SW 1271 (cell line): ENCODE measurements at places on chromosomes 6 and 20.

DNA sequence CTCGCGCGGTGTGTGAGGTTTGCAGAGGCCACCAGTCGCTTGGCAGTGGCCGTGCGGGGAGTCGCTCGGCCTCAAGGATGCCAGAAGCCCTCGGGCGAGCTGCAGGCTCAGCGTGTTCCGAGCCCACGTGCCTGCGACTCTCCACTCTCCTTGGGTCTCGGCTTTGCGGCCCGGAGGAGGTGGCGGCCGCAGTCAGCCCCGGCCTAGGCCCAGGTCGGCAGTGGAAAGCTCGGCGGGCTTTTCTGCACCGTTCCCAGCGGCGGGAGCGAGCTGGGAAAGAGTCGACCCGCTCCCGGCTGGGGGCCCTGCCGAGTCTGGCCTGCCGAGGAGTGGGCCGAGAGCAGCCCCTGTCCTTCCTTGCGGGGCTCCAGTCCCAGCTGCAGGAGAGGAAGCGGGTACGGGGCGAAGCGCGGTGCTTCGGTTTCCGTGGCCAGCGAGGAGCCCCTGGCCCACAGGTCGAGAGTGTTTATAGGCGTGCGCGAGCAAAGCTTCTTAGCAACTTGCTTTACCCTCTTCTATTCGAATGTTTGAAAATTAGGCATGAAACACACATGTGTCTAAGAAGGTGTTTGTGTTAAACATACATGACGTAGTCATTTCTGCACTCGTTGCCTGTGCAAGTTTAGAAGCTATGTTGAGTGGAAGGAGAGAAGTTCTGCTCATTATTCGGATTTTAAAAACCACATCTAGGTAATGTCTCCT is 5.6 kb downstream of the FOXC1 start:
- no peak for DNase-seq

DNA sequence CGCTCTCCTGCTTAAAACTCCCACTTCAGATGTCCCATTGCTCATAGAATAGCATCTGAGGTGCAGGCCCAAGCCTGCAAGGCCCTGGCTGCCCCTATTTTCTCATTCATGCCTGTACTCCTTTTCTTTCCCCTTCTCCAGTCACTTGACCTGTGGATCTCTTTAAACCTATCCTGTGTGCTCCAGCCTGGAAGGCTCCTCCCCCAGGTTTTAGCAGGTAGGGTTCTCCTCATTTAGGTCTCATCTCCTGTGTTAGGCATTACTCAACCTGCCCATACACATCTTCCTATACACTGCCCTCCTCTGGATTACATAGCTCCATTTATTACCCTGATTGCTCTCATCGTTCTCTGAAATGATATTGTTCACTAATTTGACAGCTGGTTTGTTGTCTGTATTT is 185.3 kb downstream of the BACH2 start:
- no peak for DNase-seq

GRCh38 chr20:51961964-51962761 is 159.8 kb upstream of the SALL4 start:
- no peak for DNase-seq

DNA sequence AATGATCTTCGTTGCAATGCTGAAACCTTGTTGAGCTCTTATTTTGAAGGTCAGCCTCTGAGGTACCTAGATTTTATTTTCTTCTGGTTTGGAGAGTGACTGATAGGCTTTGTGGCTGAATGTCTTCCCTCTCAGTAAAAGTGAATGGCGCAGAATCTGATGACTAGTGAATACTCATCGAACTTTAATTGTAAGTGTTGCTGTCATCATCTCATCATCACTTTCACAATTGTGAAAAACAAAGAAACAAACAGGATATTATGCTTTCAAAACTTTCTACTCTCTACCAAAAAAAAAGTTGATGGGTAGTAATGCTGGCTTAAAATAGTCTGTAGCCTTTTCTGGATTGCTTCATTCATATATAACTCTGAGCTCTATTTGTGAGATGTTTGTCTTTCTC is 239.5 kb upstream of the RAB32 start:
- no peak for DNase-seq

GRCh38 chr6:143097224-143097795 is 36.6 kb downstream of the AIG1 start:
- no peak for DNase-seq

DNA sequence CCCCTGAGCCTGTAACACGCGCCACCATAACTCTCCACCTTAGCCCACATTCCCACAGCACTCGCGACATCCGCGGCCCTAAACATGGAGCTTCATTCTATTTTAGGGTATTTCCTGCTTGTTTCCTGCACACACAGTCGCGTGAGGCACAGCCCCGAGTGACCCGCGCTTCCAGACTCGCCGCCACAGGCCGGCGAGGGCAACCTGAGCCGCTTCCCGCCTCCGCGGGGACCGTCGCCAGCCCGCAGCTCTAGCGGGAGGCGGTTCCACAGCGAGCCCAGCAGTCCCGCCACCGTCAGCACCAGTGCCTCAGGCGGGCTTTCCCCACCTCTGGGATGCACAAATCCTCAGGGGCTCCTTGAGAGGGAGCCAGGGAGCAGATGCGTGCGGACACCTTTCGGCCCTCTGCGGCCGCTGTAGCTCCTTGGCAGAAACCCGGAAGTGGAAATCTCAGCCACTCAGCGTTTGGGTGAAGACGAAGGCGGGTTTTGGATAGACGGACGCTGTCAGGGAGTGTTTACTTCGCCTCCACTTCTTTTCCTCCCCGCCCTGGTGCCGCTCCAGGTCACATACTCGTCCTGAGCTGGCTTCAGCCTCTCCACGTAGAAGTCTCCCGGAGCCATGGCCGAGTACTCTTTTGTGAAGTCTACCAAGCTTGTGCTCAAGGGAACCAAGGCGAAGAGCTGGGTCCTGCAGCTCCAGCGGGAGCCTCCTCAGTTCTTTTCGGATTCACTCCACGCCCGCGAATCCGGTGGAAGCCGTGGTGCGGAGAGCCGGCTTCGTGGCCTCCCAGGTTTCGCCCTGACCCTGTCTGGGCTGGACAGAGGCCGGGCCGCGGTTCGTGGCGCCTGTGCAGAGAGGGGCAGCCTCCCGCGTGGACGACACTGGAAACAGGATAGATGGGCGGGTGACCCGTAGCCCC is 2177.4 kb upstream of the DEFB115 start:
- no peak for DNase-seq

DNA sequence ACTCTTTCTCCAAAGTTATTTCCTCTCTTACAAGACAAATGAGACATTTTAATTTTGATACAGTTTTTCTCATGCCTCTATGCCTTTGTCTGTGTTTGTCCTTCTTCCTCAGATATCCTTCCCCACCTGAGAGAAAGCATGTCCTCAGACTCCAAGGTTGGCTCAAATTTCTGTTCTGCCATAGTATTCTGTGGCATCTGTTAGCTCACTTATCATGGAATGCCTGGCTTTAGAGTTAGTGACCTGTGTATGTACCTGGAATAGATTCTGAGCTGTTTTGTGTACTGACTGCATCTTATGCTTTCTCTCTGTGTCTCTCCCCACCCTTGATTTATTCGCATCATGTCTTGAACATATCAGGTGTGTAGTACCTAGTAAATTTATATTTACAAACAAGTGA is 90.0 kb downstream of the CENPW start:
- DNase-seq, result no peak

DNA sequence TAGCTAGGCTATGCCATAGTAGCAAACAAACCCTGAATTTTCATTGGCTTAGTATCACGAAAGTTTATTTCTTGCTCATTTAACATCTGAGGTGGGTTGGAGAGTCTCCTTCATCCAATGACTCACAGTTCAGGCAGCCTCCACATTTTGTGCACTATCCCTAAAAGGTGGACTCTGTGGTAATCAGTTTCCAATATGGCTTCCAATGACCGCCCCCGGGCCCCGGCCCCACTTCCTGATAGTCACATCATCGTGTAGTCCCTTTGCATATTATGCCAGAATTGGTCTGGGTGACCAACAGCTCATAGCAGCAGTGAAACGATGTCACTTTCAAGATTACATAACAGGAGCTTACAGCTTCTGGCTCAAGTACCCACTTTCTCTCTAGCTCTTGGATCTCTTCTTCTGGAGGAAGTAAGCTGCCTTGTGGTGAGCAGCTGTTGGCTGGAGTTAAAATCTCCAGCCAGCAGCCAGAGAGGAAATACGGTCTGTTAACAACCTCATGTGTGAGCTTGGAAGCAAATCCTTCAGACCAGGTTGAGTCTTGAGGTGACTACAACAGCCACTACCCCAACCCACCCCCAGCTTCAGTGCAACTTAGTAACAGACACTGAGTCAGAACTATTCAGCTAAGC is 7.8 kb downstream of the HCRTR2 start:
- DNase-seq, result no peak

- no peak for DNase-seq
These were observed 146.5 kb upstream of the FERMT1 start for GRCh38 chr20:6269168-6269873.

- no peak for DNase-seq
These were observed 45.6 kb downstream of the ADGRF5 start for GRCh38 chr6:46876126-46876525.

GRCh38 chr20:48625136-48625900 is 202.5 kb downstream of the PREX1 start:
- no peak for DNase-seq

DNA sequence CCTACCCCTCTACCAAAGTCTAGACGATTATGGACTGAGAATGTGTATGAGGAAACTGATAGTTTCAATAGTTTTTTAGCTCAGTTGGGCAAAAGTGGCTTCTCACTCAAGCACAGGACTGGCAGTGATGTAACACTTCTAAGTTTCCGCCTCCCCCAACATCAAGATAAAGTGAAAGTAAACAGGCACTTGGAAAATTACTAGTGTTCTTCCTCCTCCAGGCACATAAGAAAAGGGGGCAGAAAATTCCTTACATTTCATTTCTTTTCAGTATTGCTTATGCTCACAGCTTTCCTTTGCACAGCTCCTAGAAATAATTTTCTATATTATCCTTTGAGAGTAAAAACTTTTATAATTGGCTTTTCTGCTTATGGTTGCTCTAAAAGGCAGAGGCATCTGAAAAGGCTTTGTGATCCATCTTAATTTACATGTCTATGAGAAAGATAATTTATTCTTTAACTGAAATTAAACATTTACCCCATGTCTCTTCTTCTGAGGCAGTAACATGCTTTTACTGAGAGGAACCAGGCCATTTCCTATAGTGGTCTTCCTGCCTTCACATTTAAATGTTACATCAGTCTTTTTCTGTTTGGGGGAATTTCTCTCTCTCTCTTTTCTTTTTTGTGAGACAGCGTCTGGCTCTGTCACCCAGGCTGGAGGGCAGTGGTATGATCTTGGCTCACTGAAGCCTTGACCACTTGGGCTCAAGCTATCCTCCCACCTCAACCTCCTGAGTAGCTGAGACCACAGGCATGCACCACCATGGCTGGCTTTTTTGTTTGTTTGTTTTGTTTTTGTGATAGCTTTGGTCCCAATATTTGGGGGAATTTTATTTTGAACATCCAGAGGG is 65.0 kb upstream of the EEF1A1 start:
- peak; percentile 17 for DNase-seq

DNA sequence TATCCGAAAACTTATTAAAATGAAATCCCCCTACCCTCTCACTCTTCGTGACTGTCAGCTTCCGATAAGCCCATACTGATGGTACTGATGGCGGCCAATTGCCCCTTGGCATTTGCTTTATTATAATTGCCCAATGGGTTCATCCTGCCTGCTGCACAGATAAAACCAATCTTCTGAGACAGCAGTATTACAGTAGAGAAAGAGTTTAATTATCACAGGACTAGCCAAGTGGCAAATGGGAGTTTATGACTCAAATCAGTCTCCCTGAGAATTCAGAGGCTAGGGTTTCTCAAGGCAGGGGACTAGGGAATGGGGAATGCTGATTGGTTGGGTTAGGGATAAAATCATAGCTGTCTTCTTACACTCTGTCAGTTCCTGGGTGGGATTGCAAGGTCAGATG is 259.5 kb downstream of the SOD2 start:
- no peak for DNase-seq

GRCh38 chr6:169145496-169145895 is 108.2 kb downstream of the THBS2 start:
- no peak for DNase-seq

- DNase-seq, result no peak
These were observed 488.9 kb downstream of the PRKN start for GRCh38 chr6:162238675-162239074.

- DNase-seq, result no peak
These were observed 56.3 kb upstream of the TULP1 start for GRCh38 chr6:35569011-35569461.

DNA sequence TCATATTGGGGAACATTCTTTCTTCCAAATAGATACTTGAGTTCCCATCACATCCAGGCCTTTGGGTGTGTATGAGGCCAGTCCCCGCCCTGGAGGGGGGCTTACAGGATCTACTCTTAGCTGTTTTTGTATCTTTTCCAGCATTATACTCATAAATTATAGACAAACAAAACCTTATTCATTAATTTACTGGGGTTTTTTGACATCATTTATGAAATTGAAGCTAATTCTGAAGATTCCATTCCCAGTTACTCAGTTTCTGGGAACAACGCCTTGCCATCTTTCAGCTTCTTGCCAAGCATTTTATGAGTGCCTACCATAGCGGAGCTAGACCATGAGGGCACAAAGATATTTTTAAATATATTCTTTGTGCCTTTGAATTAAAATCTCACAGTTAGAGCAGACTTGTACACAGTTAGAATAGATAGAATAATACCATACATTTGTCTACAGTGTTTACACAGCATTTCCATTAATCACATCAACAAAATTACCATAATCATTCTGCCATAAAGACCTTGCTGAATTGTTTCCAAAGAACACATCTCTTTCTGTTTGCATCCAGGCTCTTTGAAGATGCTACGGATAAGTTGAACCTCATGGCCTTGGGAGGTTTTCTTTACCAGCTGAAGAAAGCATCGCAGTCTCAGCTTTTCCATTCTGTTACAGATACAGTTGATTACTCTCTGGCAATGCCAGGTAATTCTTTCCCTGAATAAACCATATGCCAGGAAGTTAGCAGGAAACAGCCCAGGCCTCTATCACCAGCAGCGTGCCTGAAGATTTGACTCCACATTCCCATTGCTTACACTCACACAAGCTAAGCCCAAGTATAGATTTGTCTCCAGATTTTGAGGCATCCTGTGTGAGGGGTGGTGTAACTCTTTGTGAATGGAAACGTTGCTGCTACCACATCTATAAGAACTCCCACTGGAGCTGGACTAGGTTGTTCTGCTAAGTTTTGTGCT is 75.4 kb upstream of the PBOV1 start:
- no peak for DNase-seq

GRCh38 chr6:3762359-3762758 is 10.8 kb upstream of the PXDC1 start:
- DNase-seq, result no peak

DNA sequence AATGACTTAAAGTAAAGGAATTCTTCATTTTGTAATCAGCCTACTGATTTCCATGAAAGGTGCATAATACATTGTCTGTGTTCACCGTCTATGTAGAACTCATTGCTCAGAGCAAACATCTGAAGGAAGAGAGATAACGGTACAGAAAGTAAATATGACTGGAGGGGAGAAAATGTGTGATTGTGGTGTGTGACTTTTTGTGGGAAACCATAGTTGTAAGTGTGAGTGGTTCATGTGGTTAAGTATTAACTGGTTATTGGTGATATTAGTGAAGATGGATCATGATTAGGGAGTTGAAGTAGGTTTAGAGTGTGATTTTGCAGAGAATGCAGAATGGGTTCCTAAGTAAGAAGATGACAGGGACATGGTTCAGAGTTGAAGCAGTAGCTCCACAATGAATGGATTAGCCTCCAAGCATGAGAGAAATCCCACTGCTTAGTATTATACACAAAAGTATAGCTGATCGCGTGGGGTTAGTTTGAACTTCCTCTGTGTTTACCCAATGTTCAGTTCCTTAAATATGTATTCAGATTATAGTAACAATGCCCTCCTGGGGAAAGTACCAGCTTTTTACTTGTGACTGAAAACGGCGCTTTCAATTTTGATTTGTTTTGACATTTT is 368.9 kb downstream of the UTRN start:
- DNase-seq, result no peak
